Effector memory CD8-positive, alpha-beta T cell (primary cell): ENCODE measurements at places on chromosomes 12 and 14.

GRCh38 chr12:70402597-70402996 lies 36.5 kb downstream of the KCNMB4 start:
- no peak for DNase-seq

- DNase-seq, result no peak
Observed at GRCh38 chr14:57261604-57262003, 7.1 kb downstream of the EXOC5 start.

DNA sequence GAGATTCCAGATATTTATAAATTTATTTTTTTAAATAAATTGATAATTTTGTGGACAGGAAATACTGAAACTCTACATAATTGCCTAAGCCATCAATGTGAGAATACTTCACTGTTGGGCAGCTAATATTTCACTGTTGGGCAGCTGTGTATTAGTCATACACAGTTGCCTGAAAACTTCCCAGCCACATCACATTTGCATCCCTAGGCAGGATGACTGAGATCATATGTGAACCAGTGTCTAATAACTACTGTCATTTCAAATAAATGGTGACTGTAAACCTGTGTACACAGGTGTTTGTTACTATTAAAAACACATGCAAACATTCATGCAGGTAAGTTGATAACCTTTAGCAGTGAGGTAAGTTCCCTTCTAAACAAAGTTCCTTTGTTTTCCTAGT lies 43.9 kb downstream of the TMTC3 start:
- no peak for DNase-seq

DNA sequence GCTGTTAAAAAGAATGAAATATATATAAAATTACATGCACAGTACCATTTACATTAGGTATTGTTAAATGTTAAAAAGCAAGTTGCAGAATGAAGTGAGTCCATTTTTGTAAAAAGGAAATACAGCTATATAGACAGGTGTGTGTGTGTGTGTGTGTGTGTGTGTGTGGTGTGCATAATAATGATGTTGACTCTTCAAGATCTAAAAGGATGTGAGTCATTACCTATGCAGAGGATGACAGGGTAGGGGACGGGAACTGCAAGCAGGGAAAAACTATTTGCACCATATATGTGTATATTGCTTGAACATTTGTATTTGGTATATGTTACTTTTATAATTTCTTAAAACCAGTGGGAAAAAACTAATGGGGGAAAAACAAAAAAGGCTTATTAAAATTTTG lies 3.1 kb downstream of the C14orf39 start:
- no peak for DNase-seq

DNA sequence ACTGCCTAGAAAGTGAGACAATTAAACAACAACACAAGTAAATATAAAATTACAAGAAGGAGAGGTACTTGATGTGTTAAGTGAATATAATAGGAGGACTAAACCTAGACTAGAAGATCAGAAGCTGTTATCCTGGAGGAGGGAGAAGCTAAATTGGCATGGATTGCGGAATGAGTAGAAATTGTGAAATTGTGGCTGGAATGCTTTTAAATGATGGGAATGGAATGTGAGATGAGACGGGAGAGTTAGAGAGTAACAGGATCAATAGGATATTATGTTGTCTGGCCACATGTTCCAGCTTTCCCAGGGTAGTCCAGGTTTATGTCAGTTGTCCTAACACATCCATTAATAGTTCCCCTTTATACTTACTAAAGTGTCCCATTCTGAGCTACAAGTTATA lies 44.0 kb upstream of the CPNE8 start:
- no peak for DNase-seq
